ENCODE measurements at places on chromosomes 5 and 9. TPM values are rescaled to one million over a fixed set of nuclear protein-coding genes. Genes with fewer than 3 reads are reported as not detected.

FAM151B gene
- total RNA-seq, result 1.3 TPM

ANKH gene
- total RNA-seq, result 14.0 TPM

FBXL7 gene
- total RNA-seq, result 4.8 TPM

APBA1 gene
- 3.2 TPM for total RNA-seq

GABRA6 gene
- total RNA-seq, result not detected

TMOD1 gene
- not detected for total RNA-seq

DNA sequence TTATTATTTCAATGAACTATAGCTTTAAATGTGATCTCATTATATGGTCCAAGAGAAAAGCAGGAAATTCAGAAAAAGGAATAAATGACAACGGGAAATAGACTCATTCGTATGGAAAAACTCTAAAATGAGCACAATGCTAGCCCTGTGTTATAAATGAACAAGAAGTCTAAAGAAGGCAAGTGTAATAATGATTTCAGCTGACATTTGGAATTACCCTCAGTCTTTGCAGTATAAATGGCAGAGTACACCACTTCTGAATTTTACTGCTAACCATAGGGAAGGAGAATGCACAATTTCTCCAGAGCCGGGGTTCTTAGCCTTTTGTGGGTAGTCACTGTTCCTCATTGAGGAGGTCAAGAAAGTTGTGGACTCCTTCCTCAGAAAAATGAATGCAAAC, 93.1 kb downstream of the ANKRD55 start:
- DNase-seq, result no peak

DNA sequence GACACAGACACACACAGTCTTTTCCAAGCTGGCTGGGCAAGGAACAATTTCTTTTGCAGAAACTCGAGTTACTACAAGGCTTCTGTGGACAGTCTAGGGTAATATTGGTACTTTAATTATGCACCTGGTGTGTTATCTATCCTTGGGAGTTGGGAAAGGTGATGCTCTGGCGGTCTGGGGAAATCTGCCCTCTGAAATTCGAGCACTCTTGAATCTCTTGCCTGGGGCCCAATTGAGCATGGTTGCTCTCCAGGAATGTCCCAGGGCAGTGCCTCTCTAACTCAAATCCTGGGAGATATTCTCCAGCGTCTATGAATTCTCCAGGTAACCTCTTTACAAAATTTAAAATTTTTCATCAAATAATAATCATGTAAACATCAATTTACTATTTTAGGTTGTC, 69.3 kb downstream of the KCNIP1 start:
- no peak for DNase-seq

GRCh38 chr5:39447968-39448367, 23.2 kb upstream of the DAB2 start:
- DNase-seq, result no peak

GRCh38 chr9:35533398-35533797, 43.5 kb downstream of the RUSC2 start:
- no peak for DNase-seq

GRCh38 chr5:173278172-173278571, 43.2 kb upstream of the NKX2-5 start:
- DNase-seq, result no peak

DNA sequence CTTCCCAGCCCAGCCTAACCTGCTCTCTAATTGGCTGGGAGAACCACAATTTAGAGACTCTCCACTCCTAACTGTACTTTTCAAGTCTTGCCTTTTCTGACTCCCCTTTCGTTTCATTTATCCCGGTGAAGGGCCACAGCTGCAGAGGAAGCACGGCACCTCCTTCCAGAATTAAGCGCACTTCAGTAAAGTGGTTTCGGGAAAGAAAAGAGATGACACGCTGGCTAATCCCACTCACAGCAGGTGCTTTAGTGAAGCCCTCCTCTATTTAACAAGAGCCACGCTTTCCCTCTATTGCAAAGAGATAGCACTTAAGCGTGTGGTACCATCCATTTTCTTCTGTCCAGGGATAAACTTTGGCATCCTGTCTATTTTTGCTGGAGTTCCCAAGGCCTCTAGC, 4.8 kb downstream of the DNAH5 start:
- no peak for DNase-seq
